ENCODE measurements at places on chromosomes 5 and 9.

DNA sequence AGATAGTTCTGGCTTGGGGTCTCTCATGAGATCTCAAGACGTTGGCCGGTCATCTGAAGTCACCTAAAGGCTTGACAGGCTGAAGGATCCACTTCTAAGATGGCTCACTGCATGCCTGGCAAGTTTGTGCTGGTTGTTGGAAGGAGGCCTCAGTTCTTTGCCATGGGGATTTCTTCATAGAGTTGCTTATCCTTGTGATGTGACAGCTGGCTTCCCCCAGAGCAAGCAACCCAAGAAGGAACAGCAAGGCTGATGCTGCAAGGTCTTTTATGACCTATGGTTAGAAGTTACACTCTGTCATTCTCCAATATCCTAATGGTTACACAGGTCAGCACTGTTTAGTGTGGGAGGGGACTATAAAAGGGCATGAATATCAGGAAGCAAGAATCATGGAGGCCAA is 20.7 kb upstream of the GRPEL2 start:
- no peak for DNase-seq

GRCh38 chr9:134932606-134933005 is 14.9 kb upstream of the FCN1 start:
- DNase-seq, result no peak

DNA sequence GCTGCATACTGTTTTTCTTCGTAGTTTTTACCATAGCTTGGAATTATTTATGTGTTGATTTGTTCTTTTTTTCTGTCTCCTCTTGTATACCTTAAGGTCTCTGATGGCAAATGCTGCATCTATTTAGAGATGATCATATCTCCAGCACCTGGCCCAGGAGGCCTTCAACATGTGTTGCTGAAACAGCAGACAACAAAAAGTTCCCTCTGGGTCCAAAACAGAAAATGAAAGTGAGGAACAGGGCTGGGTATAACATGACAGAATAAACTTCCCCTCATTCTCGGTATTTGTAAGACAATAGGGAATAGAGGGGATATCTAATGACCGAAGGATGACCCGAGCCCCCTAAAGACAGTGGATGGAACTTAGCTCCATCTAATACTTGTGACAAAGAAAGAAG is 22.7 kb upstream of the PCSK1 start:
- no peak for DNase-seq

- DNase-seq, result no peak
Observed at GRCh38 chr5:180097926-180098325, 26.4 kb upstream of the RNF130 start.

DNA sequence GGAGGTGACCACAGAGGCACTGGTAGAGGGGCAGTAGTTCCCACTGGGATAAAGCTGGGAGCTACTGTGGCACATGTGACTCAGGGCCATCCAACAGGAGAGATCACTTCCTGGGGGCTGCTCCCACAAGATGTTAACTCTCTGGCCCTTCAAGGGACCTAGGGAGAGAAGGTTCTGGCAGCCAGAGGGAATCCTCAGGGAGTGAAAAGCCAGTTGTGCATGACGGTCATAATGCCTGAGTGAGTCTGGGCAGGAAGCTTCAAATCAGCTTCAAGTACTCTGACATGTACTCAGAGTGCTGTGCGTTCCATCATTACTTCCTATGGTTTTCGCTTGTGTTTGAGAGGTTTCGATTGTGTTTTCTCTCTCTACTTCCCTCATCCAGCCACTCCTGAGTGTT is 388.5 kb downstream of the GABRG2 start:
- DNase-seq, result no peak

GRCh38 chr5:34854459-34855174 is 15.7 kb downstream of the TTC23L start:
- DNase-seq, result peak; percentile 84

GRCh38 chr5:34657988-34658387 is 1.9 kb downstream of the RAI14 start:
- DNase-seq, result no peak

GRCh38 chr9:130587921-130588320 is 8.5 kb downstream of the FUBP3 start:
- DNase-seq, result no peak

DNA sequence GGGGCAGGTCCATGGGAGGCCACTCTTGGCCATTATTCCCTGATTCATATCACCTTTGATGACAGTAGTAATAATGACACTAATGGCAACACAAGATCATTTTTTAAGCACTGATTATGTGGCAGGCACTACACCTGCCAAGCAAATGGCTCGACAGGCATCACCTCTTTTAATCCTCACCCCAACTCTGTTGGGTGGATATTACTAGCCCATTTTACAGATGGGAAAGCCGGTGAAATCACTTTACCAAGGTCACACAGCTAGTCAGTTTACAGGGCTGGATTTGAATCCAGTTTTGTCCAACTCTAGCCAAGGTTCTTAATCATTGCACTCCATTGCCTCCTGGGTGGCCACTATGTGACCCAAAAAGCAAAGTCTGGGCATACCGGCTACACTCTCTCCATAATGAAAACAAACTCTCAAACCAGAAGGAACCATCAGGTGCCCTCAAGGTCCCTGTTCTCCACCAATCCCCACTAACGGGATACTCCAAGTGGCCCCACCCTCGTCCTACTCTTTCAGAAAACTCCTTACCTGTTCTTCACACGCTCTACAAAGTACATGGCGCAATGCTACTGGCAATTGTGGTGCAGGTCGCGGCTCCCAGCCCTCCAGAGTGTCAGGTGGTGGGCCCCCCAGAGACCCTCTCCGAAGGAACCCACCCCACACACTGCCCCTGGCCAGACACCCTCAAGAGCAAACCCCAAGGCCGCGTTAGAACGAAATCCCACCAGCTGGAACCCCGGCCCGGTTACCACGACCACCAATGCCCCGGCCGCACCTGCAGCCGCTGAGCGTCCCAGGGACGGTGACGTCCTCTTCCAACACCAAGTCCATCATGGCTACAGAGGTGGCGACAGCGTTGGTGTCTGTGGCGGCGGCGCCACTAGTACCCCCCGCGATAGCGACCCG is 572 bp downstream of the CDK5RAP2 start:
- peak; percentile 30 for DNase-seq

DNA sequence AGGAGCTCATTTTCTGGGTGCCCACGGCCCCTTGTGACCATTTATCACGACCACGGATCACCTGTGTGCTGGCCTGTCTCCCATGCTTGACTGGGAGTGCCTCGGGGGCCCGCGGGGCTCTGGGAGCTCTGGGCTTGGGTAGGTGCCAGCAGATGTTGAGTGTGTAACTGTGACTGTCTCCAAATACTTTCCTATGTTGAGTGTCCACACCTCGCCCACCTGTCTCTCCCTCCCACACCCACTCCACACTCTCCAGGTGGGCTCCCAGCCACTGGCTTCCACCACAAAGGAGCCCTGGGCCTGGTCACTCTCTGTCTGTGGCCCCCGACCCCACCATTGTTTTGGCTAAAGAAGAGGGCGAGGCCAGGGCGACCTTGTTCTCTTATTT is 196.4 kb downstream of the CDK5RAP2 start:
- no peak for DNase-seq

All from KBM-7 (cell line).